ENCODE measurements at places on chromosomes 7 and 10.

DNA sequence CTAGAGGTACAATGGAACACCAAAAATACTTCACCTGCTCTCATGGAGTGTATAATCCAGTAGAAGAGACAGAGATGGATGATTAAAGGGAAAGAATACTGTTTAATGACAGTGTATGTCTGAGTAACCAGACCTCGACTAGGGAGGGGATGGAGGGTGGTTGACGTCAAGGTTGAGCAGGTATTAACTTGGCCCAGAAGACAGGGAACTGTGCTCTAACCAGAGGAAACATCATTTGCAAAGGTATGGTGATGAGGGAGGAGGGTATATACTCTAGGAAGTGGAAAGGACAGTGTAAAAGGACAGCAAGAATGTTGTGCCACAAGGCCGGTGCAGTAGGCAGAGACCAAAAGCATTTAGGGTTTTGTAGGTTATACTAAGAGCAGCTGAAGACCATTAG, 2.9 kb downstream of the MIOS start:
- no peak for DNase-seq

- DNase-seq = no peak
Observed at GRCh38 chr10:92995509-92995908, 65.1 kb upstream of the CYP26C1 start.

GRCh38 chr7:33928986-33929385, 23.6 kb downstream of the BMPER start:
- DNase-seq = no peak

- no peak for DNase-seq
Observed at GRCh38 chr7:90119178-90119971, 34.9 kb upstream of the STEAP1 start.

DNA sequence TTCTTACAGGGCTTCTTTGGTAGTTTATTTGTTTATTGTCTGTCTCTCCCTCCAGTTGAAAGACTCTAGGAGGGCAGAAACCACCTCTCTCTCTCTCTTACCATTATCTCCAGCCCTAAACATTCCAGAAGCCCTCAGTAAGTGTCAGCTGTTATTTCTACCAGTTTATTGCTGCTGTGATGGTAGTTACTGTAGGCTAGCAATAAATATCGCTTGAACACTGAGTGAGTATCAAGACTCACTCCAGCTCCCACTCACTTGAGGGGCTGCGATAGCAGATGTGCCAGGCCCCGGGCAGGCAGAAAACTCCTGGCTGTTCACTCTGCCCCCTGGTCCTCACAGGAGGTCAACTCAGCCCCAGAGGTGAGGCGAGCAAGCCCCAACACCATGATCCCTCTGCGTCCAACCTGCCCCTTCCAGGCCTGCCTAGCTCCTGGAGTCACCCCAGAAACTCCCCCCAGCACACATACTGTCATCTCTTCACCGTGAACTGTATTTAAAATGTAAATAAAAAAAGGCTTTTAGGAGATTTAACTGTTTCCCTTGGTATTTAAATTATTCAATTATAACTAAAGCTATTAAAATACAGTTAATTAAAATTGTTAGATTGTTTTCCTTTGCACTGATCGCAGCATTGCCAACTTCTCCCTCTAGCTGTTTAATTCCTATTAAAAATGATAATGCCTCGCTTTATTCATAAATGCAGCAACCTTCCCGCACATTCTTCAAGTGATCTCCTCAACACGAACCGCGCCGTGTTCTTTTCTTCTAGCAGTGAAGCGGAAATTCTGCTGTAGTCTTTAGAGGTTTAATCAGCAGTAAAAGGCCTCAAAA, 321.1 kb upstream of the ZMIZ1 start:
- DNase-seq = no peak

DNA sequence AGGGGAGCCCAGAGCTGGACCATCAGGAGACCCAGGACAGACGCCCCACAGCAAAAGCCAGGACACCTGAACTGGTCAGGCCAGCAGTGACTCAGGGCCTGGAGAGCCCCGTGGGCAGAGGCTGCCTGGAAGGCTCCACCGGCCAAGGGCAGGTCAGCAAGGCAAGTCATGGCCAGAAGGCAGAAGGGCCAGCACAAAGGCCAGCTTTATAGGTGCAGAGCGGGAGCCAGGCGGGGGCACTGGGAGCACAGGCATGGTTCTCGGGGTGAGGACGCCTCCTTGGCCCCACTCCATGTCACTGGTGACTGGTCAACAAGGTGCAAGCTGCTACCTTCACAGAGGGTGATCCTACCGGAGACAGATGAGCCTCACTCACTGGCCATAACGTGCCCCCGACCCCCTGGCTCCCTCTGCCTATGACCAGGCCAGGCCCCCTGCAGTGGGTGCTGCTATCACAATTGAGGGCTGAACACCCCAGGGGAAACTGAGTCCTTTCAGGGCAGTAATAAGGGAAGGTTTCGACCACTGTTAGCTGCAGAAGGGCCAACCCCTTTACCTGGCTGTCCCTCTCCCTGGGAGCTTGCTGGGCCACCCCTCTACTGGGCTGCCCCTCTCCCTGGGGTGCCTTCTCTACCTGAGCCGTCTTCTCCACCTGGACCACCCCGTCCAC, 317.4 kb downstream of the PTPRN2 start:
- no peak for DNase-seq

- DNase-seq = peak; percentile 30
Observed at GRCh38 chr10:25493122-25493893, 318.5 kb downstream of the GPR158 start.

GRCh38 chr10:77117501-77117900, 520.1 kb downstream of the KCNMA1 start:
- DNase-seq = no peak

DNA sequence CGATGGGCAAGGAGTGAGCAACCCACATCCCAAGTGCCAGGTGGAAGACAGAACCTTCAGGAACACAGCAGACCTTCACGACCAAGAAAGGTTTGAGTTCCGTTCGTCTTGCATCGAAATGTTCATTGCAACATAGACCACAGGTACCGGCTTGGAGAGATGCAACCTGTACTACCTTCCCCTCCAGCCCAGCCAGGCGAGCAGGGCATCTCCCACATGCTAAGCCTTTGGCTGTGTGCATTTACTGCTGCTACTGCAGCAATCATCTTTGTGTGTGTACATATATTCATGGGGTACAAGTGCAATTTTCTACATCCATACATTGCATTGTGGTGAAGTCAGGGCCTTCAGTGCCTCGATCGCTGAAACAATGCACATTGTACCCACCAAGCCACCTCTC, 58.8 kb downstream of the CTBP2 start:
- DNase-seq = no peak

DNA sequence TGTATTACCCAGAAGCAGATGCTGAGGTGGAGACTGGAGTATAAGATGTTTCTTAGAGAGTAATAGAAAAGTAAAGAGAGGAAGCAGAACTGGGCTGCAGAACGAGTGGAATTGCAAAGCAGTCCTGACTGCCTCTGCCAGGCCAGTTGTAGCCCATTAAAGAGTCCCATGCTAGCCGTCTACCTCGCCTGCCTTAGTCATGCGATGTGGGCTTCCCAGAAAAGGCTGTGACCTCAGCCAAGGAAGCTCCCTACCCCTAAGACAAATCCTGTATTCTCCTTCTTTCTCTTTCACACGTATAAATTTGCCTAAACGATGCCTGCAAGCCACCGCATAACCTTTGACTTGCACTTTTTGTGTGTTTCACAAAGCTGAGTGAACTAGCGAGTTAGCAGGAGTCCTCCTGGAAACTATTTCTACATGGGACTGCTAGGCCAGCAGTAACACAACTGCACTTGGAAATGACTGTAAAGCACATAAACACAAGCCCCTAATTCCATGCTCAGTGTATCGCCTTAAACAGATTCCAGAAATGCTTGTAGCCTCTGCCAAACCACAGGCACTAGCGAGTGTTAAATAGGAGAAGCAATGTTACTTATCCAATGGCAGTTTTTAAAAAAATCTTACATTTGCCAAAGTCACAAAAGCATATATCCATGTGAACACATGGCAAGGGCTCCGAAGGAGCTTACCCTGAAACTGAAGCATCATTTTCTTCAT, 47.4 kb upstream of the GNAI1 start:
- no peak for DNase-seq
